IMR-90 (cell line): ENCODE measurements at places on chromosomes 1 and 21. TPM values are rescaled to one million over a fixed set of nuclear protein-coding genes. Genes with fewer than 3 reads are reported as not detected.

Gene CREG1
- 2.9 and 3.3 TPM in 2 replicates for total RNA-seq

GRCh38 chr1:87665151-87665550 is 336.5 kb downstream of the LMO4 start:
- no peak for DNase-seq

DNA sequence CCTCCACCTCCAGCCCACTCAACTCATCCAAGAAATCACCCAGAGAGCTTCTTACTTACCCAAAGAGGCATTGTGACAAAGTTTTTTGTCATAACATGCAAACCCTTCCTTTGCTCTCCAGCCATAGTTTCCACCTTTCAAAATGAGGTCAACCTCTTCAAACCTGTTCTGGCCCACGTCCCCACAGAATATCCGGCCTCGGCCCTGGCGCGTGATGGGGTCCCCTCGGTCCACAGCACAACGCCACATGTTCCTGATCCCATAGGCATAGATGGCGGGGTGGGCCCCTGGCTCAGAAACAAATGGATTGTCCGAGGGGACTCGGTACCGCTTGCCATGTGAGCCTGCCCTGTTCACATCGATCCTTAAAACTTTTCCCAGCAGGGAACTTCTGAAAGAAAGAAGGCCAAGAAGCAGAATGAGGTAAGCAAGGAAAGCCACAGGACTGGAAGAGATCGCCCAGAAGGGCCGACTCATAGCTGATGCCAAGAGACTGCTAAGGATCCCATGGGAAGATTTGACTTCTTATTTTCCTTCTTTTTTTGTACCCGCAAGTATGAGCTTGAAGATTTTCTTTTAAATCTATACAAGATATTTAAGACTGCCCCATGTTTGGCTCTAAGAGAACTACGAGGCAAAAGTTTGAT is 7.8 kb downstream of the HHIPL2 start:
- peak; percentile 16 for DNase-seq

Gene OR2T35
- total RNA-seq, result not detected in 2 replicates

Gene FCGR2B
- not detected in 2 replicates for total RNA-seq

Gene KIF1B
- total RNA-seq, result 21.1 and 32.5 TPM in 2 replicates
